ENCODE measurements at places on chromosomes 6 and 20. TPM values are rescaled to one million over a fixed set of nuclear protein-coding genes. Genes with fewer than 3 reads are reported as not detected.
A peak's percentile ranks its signal among the peaks of the same experiment; 100 is the strongest.

DNA sequence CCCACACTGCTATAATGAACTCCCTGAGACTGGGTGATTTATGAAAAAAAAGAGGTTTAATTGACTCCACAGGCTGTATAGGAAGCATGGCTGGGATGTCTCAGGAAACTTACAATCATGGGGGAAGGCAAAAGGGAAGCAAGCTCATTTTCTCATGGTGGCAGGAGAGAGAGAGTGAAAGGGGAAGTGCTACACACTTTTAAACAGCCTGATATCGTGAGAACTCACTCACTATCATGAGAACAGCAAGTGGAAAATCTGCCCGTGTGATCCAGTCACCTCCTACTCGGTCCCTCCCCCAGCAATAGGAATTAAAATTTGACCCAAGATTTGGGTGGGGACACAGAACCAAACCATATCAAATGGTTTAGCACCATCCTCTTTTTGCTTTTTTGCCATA, 116.6 kb upstream of the CEP162 start:
- DNase-seq: no peak
- H3K4me1 ChIP-seq: no peaks in the 10 kb centered on the region
- H3K4me3 ChIP-seq: no peak overlapping the region
- no peaks in the 10 kb centered on the region for H3K27me3 ChIP-seq

- H3K27me3 ChIP-seq: no peaks in the 10 kb centered on the region
- H3K27ac ChIP-seq: no peak overlapping the region
- peaks cover 22% of the 10 kb centered on the region for H3K36me3 ChIP-seq
- H3K4me1 ChIP-seq: no peaks in the 10 kb centered on the region
Measured at GRCh38 chr6:157893238-157893637, 70.2 kb downstream of the SNX9 start.

Gene MATN4
- 0.13 TPM for polyA plus RNA-seq

- peaks cover 70% of the 10 kb centered on the region for H3K36me3 ChIP-seq
- no peak overlapping the region for H3K27ac ChIP-seq
- H3K4me1 ChIP-seq: peaks cover 6% of the 10 kb centered on the region
- no peak for DNase-seq
- H3K27me3 ChIP-seq: no peaks in the 10 kb centered on the region
Measured at GRCh38 chr6:32977953-32978324, 9.5 kb downstream of the BRD2 start.

Gene CD93
- 0.02 TPM for polyA plus RNA-seq

DNA sequence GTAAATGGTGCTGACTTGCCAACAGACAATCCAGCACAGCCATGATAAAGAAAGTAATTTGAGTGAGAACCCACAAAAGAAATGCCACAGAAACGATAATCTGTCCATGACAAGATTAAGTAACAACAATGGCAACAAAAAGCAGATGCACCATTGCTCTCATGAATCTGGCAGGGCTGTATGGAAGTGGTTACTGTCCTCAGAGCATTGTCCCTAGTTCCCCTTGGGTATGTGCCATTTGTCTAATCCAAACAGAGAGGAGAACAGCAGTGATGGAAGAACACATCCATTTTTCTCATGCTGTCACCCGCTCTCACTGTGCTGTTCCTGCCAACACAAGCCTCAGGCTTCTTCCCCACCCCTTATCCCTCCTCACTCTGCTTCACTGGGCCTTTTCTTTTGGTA, 65.8 kb downstream of the REV3L start:
- no peak overlapping the region for H3K4me3 ChIP-seq
- 0 out of 2 replicates have a peak overlapping the region, but pooled peaks have one; percentile 4 for H3K27ac ChIP-seq
- peak; percentile 17 for DNase-seq
- peaks cover 6% of the 10 kb centered on the region for H3K4me1 ChIP-seq

- no peak overlapping the region for H3K27ac ChIP-seq
- no peaks in the 10 kb centered on the region for H3K36me3 ChIP-seq
- no peak overlapping the region for H3K4me3 ChIP-seq
- DNase-seq: peak; percentile 72
- no peaks in the 10 kb centered on the region for H3K4me1 ChIP-seq
- peaks cover 5% of the 10 kb centered on the region for H3K27me3 ChIP-seq
Measured at GRCh38 chr6:36755435-36756348, 58.1 kb downstream of the RAB44 start.

Measured in IMR-90 (cell line).